ENCODE measurements at places on chromosomes 6 and 20.

DNA sequence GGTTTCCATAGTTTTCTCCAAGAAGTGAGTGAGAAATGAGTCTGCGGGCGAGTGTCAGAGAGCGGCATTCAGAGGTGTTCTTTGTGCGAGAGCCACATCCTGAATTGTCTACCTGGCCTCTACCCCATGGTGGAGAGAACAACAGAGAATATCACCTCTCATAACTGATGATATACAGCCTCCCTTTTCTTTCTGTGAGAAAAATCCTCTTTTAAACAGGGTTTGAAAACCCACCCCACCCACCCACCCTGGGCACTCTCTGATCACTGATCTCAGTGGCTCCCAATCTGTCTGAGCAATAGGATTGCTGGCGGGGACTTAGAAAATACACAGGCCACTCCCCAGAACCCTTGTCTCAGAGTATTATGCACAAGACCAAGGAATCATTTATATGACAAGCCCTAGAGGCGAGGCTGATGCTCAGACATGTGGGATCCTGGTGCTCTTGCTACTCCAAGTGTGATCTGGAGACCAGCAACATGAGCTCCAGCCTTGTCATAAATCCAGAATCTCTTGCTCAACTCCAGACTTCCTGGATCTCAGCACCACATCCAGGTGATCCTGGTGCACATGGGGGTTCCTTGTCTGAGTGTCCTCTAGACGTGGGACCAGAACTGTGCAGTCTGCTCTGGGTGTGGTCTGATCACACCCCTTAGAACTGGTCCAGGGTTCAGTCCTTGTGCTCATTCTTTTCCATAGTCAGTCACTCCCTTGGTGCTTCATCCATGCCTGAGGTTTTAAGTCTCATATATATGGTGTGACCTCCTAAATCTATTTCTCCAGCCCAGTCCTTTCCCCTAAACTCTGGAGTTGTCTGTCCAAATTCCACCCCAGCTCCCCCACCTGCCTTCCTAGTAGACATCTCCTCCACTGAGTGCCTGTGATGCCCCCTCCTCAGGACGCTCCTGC lies 5.3 kb downstream of the HLA-B start:
- DNase-seq: peak; percentile 34

GRCh38 chr6:33863084-33863483 lies 59.3 kb upstream of the MLN start:
- DNase-seq: no peak

DNA sequence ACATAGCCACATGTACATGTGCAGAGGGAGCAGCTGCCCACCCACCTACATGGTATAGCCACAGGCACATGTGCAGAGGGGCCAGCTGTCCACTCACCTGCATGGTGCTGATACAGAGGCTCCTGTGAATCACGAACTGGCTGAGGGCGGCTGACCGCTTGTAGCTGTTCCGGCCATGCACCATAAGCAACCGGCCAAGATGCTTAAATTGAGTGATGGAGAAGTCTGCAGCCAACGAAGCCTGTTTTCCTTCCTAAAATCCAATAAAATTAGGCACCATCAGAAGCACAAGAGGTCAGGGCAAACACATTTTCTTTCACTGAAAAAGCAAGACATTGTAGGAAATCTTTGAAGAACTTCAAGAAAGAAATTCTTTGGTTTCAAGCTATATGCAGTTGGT lies 71.1 kb upstream of the NFATC2 start:
- no peak for DNase-seq

- no peak for DNase-seq
These were observed 1.3 kb upstream of the HLA-B start for GRCh38 chr6:31358302-31358701.

- no peak for DNase-seq
These were observed 97.5 kb downstream of the ZMYND8 start for GRCh38 chr20:47258745-47259695.

DNA sequence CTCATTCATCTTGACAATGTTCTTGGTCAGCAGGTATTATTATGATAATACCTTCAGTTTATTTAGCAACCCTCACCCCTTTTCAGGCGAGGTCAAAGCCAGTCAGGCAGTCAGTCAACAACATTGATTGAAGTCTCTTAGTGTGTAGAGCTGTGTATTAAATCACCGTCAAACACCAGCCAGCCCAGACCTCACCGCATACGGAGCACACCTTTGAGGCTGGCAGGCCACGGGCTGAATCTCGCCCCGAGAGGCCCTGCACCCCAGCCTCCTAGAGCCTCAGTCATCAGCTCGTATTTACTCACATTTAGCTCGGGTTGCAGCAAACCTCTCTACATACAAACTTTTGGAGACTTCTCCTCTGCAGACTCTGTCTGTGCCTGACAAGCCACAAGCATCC lies 36.0 kb upstream of the FOXA2 start:
- DNase-seq: no peak

DNA sequence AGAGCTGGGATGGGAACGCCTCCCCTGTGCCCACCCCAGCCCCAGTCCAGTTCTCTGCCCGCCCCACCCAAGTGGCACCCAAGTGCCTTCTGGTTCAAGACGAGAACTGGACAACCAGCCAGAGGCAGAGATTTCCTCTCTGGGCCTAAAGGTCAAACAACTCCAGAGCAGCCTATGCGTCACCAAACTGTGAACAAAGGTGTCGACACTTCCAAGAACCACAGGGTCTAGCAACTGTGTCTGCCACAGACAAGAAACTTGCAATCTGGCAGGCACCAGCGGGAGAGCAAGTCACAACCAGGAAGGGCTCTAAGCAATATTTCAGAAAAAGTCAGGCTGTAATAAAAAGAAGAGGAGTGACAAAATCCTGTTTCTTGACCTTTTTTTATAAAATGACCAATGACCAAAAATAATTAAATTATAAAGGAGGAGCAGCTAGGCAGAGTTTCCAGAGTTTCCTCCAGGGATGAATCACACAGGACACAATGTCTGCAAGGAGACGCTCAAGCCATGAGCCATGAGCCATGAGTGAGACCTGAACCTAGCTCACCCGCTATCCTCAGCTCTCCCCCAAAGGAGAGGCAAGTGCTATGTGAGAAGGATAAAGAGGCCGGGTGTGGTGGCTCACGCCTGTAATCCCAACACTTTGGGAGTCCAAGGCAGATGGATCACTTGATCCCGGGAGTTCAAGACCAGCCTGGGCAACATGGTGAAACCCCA lies 11.1 kb downstream of the EDEM2 start:
- no peak for DNase-seq

GRCh38 chr20:47445291-47445690 lies 56.4 kb upstream of the NCOA3 start:
- no peak for DNase-seq

DNA sequence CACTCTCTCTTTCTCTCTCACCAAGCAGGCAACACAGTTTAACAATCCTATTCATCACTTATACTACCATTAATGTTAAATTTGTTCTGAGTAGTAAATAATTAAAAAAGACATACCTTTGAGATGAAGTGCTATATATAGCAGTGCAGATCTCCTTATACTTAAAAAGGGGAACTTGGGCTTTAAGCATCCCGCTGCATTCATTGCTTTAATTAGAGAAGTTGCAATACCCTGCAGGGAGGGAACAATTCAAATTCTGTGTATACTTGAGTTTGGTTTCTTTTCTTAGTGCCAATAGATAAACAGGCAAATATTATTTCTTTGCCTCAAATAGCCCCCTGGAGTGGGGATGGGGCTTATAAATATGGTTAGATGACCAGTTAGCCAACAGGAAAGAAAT lies 10.8 kb upstream of the ZBTB24 start:
- no peak for DNase-seq

DNA sequence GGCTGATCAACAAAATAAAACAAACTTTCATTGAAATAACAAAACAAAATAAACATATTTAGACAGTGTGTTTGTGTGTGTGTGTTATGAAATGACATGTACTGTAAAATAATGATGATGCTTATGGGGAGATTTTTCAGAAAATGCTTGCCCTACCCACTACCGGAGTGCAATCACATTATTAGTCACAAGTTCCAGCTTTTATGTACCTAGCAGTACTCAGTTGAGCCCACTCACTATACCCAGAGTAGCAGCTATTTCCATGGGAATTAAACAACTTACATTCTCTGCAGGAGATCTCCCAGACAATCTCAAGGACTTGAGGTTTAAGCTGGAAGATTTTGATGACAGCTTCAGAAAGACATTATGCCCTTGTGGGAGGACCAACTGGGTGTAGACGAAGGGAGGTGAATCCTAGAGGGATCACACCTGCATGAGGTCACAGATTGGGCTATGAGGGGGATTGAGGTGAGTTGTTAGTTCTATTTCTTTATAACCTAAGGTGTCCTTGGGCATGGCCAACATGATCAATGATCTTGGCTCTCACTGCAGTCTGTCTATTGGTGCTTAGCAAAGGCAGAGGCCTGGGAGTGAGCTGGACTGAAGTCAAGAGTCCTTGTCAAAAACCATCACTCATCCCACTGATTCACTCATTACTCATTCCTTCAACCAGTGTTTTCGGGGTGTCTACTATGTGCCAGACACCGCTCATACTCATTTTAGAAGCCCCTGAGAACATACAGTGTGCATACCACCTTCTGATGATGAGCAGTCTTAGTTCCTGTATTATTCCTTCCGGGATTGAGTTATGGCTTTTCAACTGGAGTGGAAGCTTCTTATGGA lies 6.7 kb upstream of the CLIC5 start:
- no peak for DNase-seq

DNA sequence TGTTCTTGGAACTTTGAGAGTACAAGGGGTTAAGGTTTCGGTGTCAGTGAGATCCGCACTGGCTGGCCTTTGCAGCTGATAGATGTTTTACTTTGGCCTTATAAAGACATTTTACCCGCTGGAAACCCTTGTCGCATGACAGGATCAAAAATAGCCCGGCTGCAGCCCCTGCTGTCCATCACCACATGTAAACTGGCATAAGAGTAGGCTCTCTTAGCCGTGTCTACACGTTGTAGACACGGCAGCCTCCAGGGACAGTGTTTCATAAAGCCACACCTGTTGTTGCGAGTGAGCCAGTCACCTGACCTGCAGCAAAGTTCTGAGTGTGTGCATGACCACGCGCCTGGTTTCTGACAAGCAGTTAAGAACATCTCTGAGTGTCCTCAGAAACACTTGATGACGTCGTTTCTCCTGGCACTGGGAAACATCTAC lies 8.5 kb downstream of the RBM24 start:
- no peak for DNase-seq

DNA sequence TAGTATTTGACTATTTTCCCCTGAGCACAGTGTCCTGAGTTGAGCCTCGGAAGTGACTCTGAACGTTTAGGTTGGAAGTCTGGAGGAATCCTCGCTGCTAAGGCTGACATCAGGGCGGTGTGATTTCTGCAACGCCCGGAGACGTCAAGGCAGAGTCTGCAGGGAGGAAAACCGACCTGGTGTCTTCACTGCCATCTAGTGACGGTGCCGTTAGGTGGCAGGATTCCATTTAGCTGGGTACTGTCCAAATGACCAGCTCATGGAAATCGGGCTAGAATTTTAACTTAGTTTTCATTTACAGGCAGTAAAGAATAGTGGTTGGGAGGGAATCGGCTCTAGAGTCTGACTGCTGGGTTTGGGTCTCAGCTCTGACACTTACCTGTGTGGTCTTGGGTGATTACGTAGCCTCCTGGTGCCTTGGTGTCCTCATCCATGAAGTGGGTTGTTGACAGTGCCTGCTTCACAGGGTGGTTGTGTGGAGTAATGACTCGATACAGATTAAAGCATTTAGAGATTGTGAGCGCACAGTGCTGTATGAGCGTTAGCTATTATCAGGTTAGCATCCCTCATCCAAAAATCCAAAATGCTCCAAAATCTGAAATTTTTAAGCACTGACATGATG lies 35.0 kb downstream of the FOXF2 start:
- DNase-seq: peak; percentile 45

DNA sequence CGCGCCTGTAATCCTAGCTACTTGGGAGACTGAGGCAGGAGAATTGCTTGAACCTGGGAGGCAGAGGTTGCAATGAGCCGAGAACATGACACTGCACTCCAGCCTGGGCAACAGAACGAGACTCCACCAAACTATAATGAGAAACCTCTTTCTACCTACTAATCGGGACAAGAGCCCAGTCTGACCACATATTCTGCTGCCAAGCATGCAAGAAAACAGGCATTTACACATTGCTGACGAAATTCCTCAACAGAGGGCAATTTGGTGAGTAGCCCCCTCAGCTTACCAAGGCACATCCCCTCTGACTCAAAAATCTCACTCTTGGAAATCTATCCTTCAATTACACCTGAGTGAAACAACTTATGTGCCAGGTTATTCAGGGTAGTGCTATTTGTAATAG lies 81.2 kb downstream of the SLC23A2 start:
- DNase-seq: no peak

GRCh38 chr6:42210551-42210950 lies 7.1 kb downstream of the MRPS10 start:
- no peak for DNase-seq

All from activated naive CD4-positive, alpha-beta T cell treated with anti-CD3 and anti-CD28 coated beads, Interleukin-2, amount 10 ng/mL, durations not matched to agents 7 days and 5 days (primary cell).